Central memory CD4-positive, alpha-beta T cell (primary cell): ENCODE measurements at places on chromosomes 1 and 21.

- DNase-seq: no peak
These were observed 46.5 kb upstream of the CDC7 start for GRCh38 chr1:91454136-91454535.

- no peak for DNase-seq
These were observed 933 bp downstream of the ANKRD34A start for GRCh38 chr1:145963265-145964019.

GRCh38 chr1:6245869-6246496 lies 2.0 kb downstream of the HES3 start:
- DNase-seq: no peak

DNA sequence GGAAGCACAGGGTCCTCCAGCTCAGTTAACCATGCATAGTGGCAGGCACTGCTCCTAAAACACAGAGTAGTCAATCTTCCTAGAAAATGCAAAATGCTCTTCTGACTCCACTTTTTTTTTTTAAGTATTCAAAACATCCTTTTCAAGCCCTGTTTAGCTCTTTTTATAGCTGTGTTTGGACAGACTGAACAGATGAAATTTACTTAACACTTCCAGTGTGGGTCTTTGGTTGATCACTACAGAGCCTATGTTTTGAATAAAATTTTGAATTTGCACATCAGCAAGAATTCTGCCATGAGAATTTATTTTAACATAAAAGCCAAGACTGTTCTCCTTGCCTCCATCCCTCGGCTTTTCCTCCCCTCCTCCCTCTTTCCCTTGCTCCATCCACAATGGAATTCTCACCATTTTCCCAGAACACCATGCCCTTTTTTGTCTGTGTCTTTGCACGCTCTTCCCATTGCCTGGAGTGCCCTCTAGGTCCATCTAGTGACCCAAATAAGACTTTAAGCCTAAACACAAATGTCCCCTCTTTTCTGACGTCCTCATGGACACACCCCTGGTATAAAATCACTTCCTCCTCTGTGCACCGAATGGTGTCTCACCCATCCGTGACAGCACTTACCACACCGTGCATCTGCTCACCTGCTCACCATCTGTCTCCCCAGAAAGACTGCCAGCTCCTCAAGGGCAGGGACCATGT lies 24.0 kb upstream of the CPT2 start:
- no peak for DNase-seq
